Upper lobe of left lung (tissue), 6 donors: ENCODE measurements at places on chromosomes 12 and 14.

GRCh38 chr12:46065412-46066166 is 75.2 kb upstream of the SCAF11 start:
- H3K27ac ChIP-seq, result no peak overlapping the region
- no peak overlapping the region for H3K4me3 ChIP-seq
- H3K27me3 ChIP-seq, result no peaks in the 10 kb centered on the region
- no peaks in the 10 kb centered on the region for H3K4me1 ChIP-seq

- H3K27ac ChIP-seq, result no peak overlapping the region
- H3K36me3 ChIP-seq, result no peaks in the 10 kb centered on the region
- no peak for DNase-seq
- no peaks in the 10 kb centered on the region for H3K27me3 ChIP-seq
- H3K4me1 ChIP-seq, result no peaks in the 10 kb centered on the region
Measured at GRCh38 chr12:13900718-13901117, 80.7 kb downstream of the GRIN2B start.

DNA sequence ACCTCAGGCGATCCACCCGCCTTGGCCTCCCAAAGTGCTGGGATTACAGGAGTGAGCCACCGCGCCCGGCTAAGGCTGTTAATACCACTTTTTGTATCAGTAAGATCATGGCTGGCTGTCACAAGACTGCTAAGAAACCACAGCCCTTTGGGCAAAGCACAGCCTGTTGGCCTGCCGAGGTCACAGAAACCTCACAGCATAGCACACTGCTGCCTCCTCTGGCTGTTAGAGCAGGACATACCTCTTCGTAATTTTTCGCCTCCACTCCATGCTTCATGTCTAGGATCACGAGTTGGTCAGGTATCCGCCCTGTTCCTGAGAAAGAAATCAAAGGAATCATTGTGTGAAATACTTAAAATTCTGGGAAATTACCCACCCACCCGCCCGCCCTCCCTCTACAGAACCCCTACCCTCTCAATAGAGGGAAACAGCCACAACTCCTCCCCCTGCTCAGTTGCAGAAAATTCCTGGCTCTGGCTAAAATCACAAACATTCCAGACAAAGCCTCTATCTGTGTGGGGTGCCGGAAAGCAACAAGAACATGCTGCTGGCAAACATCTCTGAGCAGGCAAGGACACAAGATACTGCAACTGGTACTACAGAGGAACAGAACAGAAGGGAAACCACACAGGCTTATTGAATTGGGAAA is 20.7 kb upstream of the NEK9 start:
- no peaks in the 10 kb centered on the region for H3K27me3 ChIP-seq
- peaks cover 58% of the 10 kb centered on the region for H3K4me1 ChIP-seq
- H3K27ac ChIP-seq, result peak overlapping the region; percentile 87
- DNase-seq, result peak; percentile 84
- no peaks in the 10 kb centered on the region for H3K36me3 ChIP-seq

GRCh38 chr12:89779090-89779489 is 70.5 kb upstream of the ATP2B1 start:
- H3K36me3 ChIP-seq, result no peaks in the 10 kb centered on the region
- no peaks in the 10 kb centered on the region for H3K27me3 ChIP-seq
- no peak for DNase-seq
- peaks cover 7% of the 10 kb centered on the region for H3K4me1 ChIP-seq

- H3K27ac ChIP-seq, result no peak overlapping the region
- H3K4me1 ChIP-seq, result no peaks in the 10 kb centered on the region
- DNase-seq, result no peak
- H3K27me3 ChIP-seq, result no peaks in the 10 kb centered on the region
- H3K4me3 ChIP-seq, result no peak overlapping the region
- no peaks in the 10 kb centered on the region for H3K36me3 ChIP-seq
Measured at GRCh38 chr14:60304509-60304908, 55.5 kb downstream of the PPM1A start.

DNA sequence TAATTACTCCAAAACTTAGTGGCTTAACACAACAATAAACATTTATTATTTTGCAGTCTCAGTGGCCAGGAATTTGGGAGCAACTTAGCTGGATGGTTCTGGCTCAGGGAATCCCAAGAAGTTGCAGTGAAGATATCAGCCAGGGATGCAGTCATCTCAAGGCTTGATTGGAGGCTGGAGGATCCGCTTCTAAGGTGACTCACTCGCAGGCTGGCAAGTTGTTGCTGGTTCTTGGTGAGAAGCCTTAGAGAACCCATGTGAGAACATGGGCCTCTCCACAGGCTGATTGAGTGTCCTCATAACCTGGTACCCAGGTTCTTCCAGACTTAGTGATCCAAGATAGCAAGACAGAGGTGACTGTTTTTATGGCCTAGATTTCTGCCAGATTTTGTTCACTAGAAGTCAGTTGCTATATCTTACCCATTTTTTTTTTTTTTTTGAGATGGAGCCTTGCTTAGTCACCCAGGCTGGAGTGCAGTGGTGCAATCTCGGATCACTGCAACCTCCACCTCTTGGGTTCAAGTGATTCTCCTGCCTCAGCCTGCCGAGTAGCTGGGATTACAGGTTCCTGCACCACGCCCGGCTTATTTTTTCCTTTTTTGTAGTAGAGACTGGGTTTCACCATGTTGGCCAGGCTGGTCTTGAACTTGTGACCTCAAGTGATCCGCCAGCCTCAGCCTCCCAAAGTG is 32.5 kb downstream of the BRMS1L start:
- peaks cover 11% of the 10 kb centered on the region for H3K36me3 ChIP-seq
- no peaks in the 10 kb centered on the region for H3K27me3 ChIP-seq
- H3K27ac ChIP-seq, result no peak overlapping the region
- no peak overlapping the region for H3K4me3 ChIP-seq
- no peak for DNase-seq

DNA sequence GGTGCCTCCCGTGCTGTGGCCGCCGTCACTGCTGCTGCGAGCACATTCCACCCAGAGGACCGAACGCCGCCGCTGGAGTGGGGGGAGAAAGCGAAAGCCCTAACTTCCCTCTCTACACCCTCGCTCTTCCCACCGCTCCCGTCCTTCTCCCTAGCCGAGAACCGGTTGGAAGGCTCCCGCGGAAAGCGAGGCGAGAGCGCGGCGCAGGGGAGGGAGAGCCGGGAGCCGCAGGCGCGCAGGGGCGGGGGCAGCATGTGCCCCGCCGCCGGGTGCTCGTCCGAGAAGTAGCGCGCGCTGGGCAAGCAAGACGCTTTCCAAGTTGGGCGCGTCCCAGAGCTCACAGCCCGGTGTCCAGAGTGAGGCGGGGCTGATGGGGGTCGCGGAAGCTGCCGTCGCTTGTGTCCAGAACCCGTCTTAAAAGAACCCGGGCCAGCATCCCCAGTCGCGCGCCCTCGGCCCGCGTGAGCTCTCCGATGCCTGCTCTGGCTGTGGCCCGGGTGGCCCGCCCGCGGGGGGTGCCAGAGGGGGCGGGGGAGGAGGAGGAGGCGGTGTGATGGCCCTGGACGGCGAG is at the start of gene TRHDE:
TSS of gene TRHDE (plus strand) at position 280 of the 571 bp plus-strand sequence. CDS start at position 554, 274 bp downstream.
- H3K27ac ChIP-seq, result peak within 1 kb of the TSS; percentile 68
- H3K36me3 ChIP-seq, result no peaks in the 10 kb centered on the region
- DNase-seq, result peak; percentile 89

DNA sequence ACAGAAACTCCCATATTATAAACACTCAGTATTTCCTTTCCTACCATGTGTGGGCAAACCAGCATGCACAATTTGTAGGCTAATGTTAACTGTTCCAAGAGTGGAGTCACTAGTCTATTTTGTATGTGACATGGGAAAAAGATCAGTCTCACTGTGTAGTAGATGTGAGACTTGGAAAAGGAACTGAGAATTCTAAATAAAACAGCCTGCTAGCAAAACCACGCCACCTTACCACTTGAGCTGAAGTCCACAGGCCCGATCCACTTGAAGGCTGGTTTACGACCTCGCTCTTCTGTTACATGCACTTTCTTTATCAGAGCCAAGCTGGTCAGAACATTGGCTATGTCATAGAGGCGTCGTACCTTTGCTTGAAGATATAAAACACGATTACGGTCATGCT is 22.5 kb downstream of the E2F7 start:
- H3K27ac ChIP-seq, result no peak overlapping the region
- H3K4me1 ChIP-seq, result no peaks in the 10 kb centered on the region
- DNase-seq, result no peak
- no peaks in the 10 kb centered on the region for H3K36me3 ChIP-seq
- H3K27me3 ChIP-seq, result no peaks in the 10 kb centered on the region

- H3K4me3 ChIP-seq, result no peak overlapping the region
- H3K36me3 ChIP-seq, result no peaks in the 10 kb centered on the region
- no peak for DNase-seq
- peaks cover 9% of the 10 kb centered on the region for H3K4me1 ChIP-seq
- H3K27ac ChIP-seq, result no peak overlapping the region
Measured at GRCh38 chr14:101480022-101480746, 81.1 kb upstream of the DIO3 start.

DNA sequence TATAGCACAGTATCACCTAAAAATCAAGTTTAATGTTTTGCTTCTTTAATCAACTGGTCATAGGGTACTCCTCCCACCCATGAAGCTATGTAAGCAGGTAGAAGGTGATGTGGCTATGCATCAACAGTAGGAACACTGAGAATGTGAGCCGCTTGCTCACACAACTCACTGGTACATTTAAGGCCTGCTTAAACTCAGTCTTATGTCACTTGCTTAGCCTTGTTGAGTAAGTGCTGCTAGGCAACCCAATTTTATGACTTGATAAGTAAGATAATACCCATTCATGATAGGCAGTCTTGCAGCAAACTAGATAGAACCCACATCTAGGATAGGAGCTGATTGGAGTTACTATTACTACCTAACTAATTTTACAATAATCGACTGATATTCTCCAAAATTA is 70.0 kb upstream of the BMP4 start:
- H3K4me3 ChIP-seq, result no peak overlapping the region
- no peak overlapping the region for H3K27ac ChIP-seq
- H3K36me3 ChIP-seq, result no peaks in the 10 kb centered on the region
- no peaks in the 10 kb centered on the region for H3K4me1 ChIP-seq
